ENCODE measurements at places on chromosomes 5 and 9.

GRCh38 chr5:177093082-177093712 lies 6.5 kb downstream of the FGFR4 start:
- DNase-seq: no peak

DNA sequence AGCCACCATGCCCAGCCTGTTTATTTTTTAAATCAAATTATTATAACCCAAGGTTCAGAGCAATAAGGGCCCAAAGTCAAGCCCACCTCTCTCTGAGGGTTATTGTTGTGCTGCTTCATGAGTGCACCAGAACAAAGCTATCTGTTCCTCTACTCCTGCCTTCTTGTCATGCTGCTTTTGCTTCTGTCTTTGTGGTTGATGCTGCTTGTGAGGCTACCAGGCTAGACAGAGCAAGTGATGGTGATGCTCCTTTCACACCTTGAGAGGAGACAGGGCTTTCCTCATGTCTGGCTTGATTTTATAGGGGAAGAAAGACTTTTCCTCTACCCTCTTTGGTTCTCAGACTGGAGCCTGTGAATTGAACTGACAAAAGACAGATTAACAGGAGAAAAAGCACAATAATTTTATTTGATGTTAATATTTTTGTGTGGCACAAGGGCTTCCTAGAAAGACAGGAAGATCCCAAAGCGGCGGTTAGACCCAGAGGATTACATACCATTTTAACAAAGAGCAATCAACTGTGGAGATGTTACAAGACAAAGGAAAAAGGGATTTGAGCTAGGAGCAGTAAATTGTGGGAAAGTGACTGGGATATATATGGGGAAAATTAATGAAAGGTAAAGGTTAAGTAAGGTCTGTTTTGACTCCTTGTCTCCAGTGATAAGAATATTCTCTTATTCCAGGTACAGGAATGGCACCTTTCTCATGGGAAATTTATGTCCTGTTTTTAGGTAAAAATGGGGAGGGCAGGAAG lies 4.4 kb upstream of the CD180 start:
- no peak for DNase-seq

- DNase-seq: no peak
These were observed 27.8 kb downstream of the GSN start for GRCh38 chr9:121295662-121296191.

DNA sequence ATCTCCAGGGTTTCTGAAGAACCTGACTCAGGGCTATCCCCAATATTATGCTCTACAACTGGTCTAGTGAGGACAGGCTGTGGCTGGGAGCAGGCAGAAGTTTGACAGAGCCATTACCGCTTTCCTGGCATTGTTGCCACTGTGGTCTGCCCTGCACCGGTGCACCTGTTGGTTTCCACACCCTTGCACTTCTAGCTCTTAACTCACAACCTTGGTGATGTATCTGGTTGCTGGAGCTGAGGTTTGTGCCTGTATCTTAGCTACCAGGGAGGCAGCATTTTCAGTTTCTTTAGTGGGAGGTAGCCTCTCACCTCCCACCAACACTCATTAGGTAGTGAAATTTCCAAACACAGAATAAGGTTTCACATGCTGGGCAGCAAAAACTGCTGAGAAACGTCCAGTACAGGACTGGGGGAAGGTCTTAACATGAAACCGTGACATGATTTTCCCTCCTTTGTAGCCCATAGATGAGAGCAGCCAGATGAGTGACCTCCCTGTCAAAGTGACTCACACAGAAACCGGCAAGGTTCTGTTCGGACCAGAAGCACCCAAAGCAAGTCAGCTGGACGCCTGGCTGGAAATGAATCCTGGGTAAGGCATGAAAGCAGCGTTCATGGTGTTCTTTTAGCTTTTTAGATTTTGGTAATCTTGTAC lies 57.7 kb downstream of the SMARCA2 start:
- no peak for DNase-seq

DNA sequence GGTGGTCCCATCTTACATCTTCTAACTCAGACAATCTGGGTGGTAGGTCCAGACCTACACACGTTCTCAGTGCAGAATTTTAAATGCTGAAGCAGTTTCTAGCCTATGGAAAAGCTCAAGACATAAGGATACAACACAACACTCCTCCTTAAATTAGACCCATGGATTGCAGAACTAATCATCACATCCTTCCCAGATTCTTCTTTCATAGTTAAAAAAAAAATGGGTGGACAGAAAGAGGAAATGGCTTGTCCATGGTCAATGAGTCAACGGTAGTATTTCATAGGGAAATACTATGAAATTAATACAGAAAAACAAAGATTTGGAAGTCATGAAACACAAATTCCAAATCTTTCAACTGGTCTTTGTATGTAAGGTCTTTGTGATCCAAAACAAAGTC lies 106.9 kb downstream of the PAPPA start:
- no peak for DNase-seq

DNA sequence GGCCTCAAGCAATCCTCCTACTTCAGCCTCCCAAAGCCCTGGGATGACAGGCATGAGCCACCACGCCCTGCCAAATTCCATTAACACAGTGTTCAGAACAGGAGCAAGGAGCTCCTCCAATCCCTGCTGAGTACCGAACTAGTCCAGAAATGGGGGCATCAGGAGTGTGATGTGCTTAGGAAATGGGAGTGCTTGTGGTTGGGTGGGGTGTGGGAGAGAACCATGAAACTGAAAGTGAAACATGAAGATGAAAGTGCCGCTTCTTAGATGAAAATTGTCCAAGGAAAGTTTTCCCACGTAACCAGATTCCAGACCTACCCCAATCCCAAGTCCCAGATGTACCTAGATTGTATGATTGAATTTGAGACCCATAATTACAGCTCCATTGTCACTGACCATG lies 16.7 kb upstream of the ZNF131 start:
- no peak for DNase-seq

- no peak for DNase-seq
These were observed 52.2 kb upstream of the TESK1 start for GRCh38 chr9:35552837-35553236.
